ENCODE measurements at places on chromosomes 12 and 14.

DNA sequence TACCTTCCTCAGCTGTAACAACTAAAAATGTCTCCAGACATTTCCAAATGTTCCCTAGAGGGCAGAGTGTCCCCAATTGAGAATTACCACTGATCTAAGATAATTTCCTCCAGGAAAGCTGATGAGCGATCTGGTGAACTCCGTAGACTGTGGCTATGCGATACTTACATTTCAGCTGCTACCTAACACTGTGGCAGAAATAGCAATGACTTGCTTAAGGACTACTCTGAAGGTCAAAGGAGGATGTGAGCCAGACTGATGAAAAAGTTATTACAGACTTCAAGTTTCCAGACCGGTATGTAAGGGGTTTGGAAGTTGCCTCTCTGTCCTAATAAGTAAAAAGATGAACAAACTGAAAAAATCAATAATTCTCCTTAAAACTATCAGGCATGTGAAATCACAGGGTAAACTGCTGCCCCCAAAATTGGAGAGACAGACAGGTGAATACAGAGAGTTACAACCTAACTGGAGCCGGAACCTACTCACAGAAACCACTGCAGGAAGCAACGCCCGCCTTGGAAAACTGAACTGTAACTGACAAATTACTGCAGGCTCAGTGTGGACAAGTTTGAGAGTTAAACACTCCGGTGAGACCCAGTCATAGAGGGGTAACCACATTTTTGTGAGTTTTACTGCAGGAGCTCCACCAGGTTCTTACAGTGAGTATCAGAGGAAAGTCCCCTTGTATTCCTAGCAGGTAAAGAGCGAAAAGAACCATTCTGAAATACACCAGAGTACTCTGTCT lies 60.0 kb upstream of the PARP11 start:
- DNase-seq = no peak

DNA sequence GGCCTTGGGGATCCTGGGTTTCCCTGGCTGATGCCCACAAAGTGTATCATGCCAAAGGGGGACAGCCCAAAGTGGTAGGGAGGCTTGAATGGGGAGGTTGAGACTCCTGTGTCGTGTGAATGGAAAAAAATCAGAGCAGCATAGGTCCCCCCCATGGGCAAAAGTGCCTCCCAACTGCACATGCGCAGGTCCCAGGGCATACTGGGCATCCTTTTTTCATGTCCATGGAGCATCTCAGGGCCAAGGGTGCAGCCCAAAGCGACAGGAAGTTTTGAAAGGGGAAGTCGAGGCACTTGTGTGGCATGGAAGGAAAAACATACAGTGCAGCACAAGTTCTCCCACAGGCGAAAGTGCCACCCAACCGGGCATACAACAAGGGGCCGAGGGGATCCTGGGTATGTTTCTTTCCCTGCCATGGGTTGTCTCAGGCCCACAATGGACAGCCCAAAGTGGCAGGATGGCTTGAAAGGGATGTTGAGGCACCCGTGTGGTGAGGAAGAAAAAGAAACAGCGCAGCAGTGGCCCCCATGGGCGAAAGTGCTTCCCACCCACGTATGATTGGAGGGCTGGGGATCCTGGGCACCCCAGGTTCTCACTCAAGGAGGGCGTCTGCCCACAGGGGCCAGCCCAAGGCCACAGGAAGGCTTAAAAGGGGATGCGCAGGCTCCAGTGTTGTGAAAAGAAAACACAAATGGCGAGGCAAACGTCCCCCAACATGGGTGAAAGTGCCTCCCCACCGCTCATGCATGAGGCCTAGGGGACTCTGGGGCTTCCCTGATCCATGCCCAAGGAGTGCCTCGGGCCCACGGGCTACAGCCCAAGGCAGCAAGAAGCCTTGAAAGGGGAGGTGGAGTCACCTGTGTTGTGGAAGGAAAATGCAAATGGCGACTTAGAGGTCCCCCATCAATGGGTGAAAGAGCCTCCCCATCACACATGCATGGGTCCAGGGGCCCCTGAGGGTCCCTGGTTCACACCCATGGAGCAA lies 573.7 kb downstream of the ALG10 start:
- no peak for DNase-seq

GRCh38 chr12:108333898-108334699 lies 5.0 kb downstream of the CMKLR1 start:
- no peak for DNase-seq

GRCh38 chr14:37138898-37139297 lies 33.5 kb downstream of the SLC25A21 start:
- no peak for DNase-seq

- DNase-seq = no peak
These were observed 56.4 kb downstream of the IFT81 start for GRCh38 chr12:110180591-110181005.

DNA sequence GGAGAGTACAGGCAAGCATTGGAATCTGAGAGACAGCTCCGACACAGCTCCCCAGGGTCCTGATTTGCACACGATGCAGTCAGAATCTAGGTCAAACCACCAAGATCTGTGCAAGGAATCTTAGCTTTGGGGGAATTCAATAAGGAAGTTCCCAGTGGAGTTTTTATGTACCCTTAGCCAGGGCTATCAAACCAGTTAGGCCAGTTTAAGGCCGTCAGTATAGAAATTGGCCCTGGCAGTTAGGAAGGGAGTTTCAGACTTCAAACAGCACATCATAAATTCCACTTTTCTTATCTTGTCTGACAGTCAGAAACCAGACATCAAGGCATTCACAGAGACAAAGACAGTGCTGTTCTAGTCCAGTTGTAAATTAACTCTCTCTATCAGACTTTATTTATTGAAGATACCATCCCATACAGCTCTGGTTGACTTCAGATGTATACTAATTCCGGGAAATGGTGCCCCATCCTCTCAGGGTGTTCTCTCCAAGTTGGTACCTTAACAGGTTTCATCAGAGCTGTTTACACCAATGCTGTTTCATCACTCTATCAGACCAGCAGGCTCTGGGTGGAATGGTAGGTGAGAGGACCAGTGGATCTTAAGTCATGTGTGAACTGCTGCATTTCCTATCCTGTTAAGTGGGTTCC lies 157.5 kb upstream of the ATF7IP start:
- peak; percentile 25 for DNase-seq

- DNase-seq = peak; percentile 65
These were observed at the start of gene AKAP5 for GRCh38 chr14:64465191-64465822. AKAP5 (plus strand) TSS chr14:64465499; CDS start chr14:64468395, 2,896 bp downstream.

DNA sequence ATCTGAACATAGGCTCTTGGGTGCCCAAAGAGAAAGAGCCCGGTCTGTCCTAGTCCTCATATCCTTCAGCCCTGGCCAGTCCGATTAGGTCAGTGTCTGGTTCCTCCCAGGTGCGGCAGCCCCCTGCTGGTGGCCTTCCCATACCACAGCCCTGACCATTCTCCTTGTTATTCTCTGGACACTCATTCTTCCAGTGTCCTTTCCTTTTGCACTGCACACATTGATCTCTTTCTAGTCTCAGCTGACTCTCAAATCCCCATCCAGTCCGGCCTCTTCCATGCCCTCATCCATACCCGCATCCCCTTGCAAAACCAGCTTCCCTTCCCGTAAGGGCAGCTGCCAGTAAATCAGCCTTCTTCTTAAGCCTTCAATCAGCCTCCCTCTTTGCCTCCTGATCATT lies 1316.3 kb downstream of the TMEM121 start:
- DNase-seq = no peak

GRCh38 chr12:89319606-89320005 lies 32.7 kb downstream of the DUSP6 start:
- DNase-seq = no peak

Measured in NCI-H748 treated with DMSO at 0.1 percent for 48 hours (cell line).